ENCODE measurements at places on chromosomes 16 and 17.

DNA sequence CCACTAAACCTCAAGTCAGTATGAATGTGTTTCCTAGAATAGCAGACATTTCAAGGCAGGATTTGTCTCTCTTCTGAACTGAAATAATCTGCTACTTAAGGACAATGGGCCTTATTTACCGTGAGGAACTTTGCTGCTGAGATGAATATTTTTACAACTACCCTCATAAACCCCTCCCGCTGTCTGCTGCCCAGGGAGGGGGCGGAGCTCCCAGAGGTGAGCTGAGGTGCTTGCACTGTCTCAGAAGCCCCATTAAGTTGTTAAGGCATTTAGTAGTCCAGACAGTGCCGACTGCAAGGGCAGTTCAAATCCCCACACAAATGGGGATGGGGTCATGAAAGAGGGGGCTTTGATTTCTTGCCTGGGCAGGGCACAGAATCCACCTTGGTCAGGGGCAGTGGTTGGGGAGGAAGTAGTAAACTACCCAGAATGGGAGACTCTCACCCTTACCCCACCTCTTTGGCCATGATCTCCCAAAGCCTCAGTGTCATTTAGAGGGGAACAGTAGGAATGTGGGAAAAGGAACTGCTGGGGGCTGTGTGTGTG is 19.2 kb downstream of the HNF1B start:
- DNase-seq: no peak

- DNase-seq: no peak
Observed at GRCh38 chr16:28845761-28846079, 428 bp downstream of the TUFM start.

GRCh38 chr16:25478476-25478875 is 213.3 kb upstream of the HS3ST4 start:
- DNase-seq: no peak

GRCh38 chr16:50659806-50660205 is 21.3 kb downstream of the SNX20 start:
- no peak for DNase-seq

DNA sequence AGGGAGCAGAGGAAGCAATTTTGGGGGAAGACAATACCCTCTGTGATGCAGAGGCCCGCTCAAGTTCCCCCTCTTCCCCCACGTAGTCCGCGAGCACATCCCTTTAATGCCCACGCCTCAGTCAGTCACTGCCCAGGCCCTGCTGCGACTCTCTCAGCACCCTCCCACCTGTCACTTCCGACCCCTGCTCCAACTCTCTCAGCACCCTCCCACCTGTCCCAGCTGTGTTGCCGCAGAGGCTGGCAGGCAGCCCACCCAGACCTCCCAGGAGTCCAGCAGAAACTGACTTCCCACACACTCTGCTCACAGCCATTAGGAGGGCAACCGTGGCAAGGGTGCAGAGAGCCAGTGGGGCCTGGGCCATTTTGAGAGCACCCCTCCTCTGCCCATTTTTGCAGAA is 92.7 kb downstream of the WSCD1 start:
- DNase-seq: no peak

- DNase-seq: no peak
Observed at GRCh38 chr17:56880133-56880532, 33.7 kb downstream of the TRIM25 start.

GRCh38 chr17:78159575-78160158 is 8.7 kb upstream of the SYNGR2 start:
- DNase-seq: no peak

GRCh38 chr17:4208238-4208637 is 55.5 kb downstream of the ANKFY1 start:
- DNase-seq: no peak

GRCh38 chr17:82979718-82980117 is 99.7 kb upstream of the METRNL start:
- no peak for DNase-seq

All from stimulated activated naive CD4-positive, alpha-beta T cell (primary cell).